ENCODE measurements at places on chromosomes 16 and 17. TPM values are rescaled to one million over a fixed set of nuclear protein-coding genes. Genes with fewer than 3 reads are reported as not detected.

GRCh38 chr16:89709166-89709565 is 7.7 kb upstream of the SPATA2L start:
- no peak for DNase-seq
- no peaks in the 10 kb centered on the region for H3K36me3 ChIP-seq
- H3K4me3 ChIP-seq, result no peak overlapping the region
- no peaks in the 10 kb centered on the region for H3K27me3 ChIP-seq
- H3K27ac ChIP-seq, result no peak overlapping the region

RGS9 gene
- 1.6 TPM for total RNA-seq

DNA sequence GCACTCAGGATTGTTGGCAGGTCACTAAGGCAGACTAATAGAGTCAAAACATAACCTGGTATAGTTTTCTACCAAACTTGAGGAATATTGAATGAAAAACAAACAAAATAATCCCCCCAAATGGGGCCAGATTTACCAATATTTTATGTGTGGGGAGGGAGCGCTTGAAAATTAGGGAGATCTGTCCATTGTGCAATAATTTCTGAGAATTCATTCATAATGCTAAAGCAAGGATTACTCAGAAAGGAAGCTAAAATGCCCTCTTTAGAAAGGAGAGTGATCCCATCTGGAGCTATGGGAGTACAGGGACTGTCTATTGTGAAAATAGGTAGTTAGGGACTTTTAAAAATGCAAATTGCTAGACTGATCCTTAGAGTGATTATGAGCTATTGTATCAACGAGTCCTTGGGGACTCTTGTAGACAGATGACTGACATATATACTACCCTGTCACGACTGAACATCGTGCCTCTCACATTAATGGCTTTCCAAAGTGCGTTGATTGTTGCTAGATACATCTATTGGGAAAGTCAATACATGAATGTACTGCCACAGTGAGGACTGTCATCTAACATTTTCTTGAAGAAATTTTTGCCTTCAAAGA is 193.6 kb downstream of the AATF start:
- no peak overlapping the region for H3K27ac ChIP-seq
- no peak for DNase-seq
- no peaks in the 10 kb centered on the region for H3K36me3 ChIP-seq
- H3K4me1 ChIP-seq, result no peaks in the 10 kb centered on the region
- no peaks in the 10 kb centered on the region for H3K27me3 ChIP-seq
- H3K4me3 ChIP-seq, result no peak overlapping the region

DNA sequence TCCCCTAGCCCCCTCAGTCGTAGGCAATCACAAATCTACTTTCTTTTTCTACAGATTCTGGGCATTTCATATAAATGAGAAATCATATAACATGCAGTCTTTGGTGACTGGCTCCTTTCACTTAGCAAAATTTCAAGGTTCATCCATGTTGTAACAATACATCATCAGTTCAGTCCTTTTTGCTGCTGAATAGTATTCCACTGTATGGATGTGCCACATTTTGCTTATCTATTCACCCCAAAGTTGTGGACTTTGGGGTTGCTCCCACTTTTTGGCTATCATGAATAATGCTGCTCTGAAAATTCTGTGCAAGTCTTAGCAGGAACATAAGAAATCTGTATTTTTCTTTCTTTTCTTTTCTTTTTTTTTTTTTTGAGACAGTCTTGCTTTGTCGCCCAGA is 39.0 kb downstream of the MRM1 start:
- H3K36me3 ChIP-seq, result no peaks in the 10 kb centered on the region
- H3K4me1 ChIP-seq, result no peaks in the 10 kb centered on the region
- H3K4me3 ChIP-seq, result no peak overlapping the region
- H3K27ac ChIP-seq, result no peak overlapping the region
- peaks cover 7% of the 10 kb centered on the region for H3K27me3 ChIP-seq

TLE7 gene
- total RNA-seq, result not detected

DNA sequence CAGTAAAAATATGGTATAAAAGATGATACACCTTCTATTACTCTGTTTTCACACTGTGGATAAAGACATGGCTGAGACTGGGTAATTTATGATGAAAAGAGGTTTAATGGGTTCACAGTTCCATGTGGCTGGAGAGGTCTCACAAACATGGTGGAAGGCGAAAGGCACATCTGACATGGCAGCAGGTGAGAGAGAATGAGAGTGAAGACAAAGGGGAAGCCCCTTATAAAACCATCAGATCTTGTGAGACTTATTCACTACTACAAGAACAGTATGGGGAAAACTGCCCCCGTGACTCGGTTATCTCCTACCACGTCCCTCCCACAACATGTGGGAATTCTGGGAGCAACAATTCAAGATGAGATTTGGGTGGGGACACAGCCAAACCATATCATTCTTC is 45.6 kb downstream of the TBC1D26 start:
- no peaks in the 10 kb centered on the region for H3K36me3 ChIP-seq
- no peaks in the 10 kb centered on the region for H3K4me1 ChIP-seq
- H3K4me3 ChIP-seq, result no peak overlapping the region
- H3K27ac ChIP-seq, result no peak overlapping the region
- H3K27me3 ChIP-seq, result no peaks in the 10 kb centered on the region
- no peak for DNase-seq

DNA sequence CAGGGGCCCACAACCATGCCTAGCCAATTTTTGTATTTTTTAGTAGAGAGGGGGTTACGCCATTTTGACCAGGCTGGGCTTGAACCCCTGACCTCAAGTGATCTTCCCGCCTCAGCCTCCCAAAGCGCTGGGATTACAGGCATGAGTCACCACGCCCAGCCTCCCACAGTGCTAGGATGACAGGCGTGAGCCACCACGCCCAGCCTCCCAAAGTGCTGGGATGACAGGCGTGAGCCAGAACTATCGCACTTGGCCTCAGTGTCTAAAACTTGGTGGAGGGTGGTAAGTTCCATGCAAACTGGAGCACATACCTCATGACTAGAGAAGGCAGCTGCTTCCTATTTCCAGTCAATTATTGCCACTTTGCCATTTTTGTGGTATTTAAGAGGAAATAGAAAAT is 7.1 kb downstream of the HSD17B2 start:
- no peaks in the 10 kb centered on the region for H3K36me3 ChIP-seq
- no peak overlapping the region for H3K4me3 ChIP-seq
- no peak overlapping the region for H3K27ac ChIP-seq
- no peaks in the 10 kb centered on the region for H3K4me1 ChIP-seq
- peaks cover 3% of the 10 kb centered on the region for H3K27me3 ChIP-seq

GRCh38 chr16:80280557-80280956 is 260.2 kb upstream of the DYNLRB2 start:
- H3K36me3 ChIP-seq, result no peaks in the 10 kb centered on the region
- no peaks in the 10 kb centered on the region for H3K27me3 ChIP-seq
- DNase-seq, result no peak
- H3K4me3 ChIP-seq, result no peak overlapping the region
- H3K27ac ChIP-seq, result no peak overlapping the region

DNA sequence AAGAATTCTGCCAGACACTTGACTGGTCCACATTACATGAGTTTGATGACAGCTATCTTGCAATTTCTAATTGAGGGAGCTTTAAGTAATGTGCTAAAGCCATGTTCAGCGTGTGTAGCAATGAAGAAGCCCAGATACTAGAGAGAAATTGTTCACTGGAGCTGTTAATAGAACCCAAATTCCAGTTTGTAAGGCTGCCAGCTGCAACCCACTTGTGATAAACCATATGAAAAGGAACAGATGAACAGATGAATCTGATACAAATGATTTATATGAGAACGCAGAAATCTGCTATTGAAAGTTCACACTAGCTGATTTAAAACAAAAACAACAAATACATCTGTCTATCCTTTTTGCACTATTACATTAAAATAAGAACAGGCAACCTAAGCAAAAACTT is 6.2 kb downstream of the NACA2 start:
- H3K36me3 ChIP-seq, result no peaks in the 10 kb centered on the region
- no peak overlapping the region for H3K27ac ChIP-seq
- DNase-seq, result no peak
- no peaks in the 10 kb centered on the region for H3K4me1 ChIP-seq
- no peaks in the 10 kb centered on the region for H3K27me3 ChIP-seq

GRCh38 chr17:394718-395095 is 42.1 kb upstream of the RPH3AL start:
- H3K36me3 ChIP-seq, result no peaks in the 10 kb centered on the region
- H3K27ac ChIP-seq, result peak overlapping the region; percentile 7
- H3K4me1 ChIP-seq, result no peaks in the 10 kb centered on the region
- DNase-seq, result no peak

DNA sequence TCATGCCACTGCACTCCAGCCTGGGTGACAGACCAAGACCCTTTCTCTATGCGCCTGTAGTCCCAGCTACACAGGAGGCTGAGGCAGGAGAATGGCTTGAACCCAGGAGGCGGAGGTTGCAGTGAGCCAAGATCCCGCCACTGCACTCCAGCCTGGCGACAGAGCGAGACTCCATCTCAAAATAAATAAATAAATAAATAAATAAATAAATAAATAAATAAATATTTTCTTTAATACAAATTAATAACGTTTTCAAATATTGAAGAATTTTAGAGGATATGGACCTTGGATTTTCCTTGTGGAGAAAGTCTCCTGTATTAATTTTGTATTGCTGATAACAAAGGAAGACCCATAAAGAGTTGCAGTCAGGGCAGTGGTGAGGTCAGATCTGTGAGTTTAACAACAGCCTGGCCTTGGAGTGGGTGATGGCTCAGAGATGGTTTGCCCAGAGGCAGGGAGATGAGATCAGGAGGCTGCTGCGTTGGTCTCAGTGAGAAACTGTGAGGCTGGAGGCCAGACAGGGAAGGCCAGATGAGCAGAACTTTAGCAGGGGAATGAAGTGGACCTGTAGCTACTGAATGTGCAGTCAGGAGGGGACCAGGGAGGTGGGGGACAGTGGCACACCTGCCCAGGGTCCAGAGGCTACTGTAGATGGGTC is 4.4 kb upstream of the ASGR1 start:
- DNase-seq, result no peak
- H3K36me3 ChIP-seq, result no peaks in the 10 kb centered on the region

DNA sequence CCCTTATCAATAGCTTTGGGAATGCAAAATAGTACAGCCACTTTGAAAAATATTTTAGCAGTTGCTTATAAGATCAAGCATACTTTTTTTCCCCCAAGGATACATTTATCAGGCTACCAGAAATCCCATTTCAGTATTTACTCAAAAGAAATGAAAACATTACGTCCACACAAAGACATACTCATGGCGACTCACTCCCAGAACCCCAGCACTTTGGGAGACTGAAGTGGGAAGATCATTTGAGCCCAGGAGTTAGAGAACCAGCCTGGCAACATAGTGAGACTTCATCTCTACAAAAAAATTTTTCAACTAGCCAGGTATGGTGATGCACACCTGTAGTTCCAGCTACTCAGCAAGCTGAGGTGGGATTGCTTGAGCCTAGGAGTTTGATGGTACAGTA is 5.9 kb downstream of the SKA2 start:
- no peak for DNase-seq
- no peaks in the 10 kb centered on the region for H3K27me3 ChIP-seq
- H3K27ac ChIP-seq, result no peak overlapping the region
- H3K36me3 ChIP-seq, result no peaks in the 10 kb centered on the region

CHD9 gene
- total RNA-seq, result 160 TPM

AOC3 gene
- total RNA-seq, result 247 TPM

GRCh38 chr17:80101946-80102663 is 724 bp downstream of the GAA start:
- no peaks in the 10 kb centered on the region for H3K36me3 ChIP-seq
- H3K27ac ChIP-seq, result peak overlapping the region; percentile 83
- peak overlapping the region; percentile 84 for H3K4me3 ChIP-seq
- H3K4me1 ChIP-seq, result peaks cover 10% of the 10 kb centered on the region
- no peak for DNase-seq
- no peaks in the 10 kb centered on the region for H3K27me3 ChIP-seq

GRCh38 chr16:81547194-81547938 is 102.8 kb downstream of the CMIP start:
- H3K4me3 ChIP-seq, result no peak overlapping the region
- DNase-seq, result no peak
- H3K36me3 ChIP-seq, result no peaks in the 10 kb centered on the region
- peaks cover 6% of the 10 kb centered on the region for H3K4me1 ChIP-seq

CACNG5 gene
- not detected for total RNA-seq

KIF2B gene
- total RNA-seq, result not detected

- H3K4me3 ChIP-seq, result no peak overlapping the region
- H3K27ac ChIP-seq, result peak overlapping the region; percentile 94
- DNase-seq, result no peak
- H3K27me3 ChIP-seq, result no peaks in the 10 kb centered on the region
Observed at GRCh38 chr17:41664587-41665565, 23.8 kb upstream of the EIF1 start.

DNA sequence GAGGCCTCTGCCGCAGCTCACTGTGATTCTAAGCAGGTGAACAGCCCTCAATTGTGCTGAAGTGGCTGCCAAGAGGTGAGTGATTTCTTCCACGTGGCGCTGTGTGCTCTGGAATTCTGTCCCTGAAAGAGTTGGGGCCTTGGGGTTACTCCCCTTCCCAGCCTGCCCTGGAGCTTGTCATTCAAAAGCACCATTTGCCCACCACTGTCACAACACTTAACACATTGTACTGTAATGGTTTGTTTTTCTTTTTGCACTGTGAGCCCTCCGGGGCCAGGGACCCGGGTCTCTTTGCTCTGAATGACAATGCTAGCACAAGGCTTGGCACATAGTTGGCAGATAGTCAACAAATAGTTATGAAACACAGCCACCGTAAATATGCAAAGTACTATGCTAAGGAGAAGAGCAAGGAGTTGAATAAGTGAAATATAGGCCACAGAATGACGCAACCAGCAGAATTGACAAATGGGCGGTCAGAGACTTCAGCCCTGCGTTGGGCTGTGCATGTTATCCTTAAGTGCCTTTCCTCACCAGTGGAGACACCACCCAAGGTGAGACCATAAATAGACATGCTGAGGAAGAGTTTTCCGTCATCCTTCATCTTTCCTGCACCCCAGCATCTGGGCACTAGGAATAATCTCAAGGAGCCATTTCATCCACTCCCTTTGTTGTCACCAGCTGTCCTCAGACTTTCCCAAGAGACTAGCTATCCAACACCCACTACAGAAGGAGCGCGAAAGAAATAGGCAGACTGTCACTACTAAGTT is 112.0 kb upstream of the DNAH9 start:
- DNase-seq, result no peak
- H3K27me3 ChIP-seq, result no peaks in the 10 kb centered on the region
- H3K27ac ChIP-seq, result no peak overlapping the region
- no peaks in the 10 kb centered on the region for H3K4me1 ChIP-seq

DNA sequence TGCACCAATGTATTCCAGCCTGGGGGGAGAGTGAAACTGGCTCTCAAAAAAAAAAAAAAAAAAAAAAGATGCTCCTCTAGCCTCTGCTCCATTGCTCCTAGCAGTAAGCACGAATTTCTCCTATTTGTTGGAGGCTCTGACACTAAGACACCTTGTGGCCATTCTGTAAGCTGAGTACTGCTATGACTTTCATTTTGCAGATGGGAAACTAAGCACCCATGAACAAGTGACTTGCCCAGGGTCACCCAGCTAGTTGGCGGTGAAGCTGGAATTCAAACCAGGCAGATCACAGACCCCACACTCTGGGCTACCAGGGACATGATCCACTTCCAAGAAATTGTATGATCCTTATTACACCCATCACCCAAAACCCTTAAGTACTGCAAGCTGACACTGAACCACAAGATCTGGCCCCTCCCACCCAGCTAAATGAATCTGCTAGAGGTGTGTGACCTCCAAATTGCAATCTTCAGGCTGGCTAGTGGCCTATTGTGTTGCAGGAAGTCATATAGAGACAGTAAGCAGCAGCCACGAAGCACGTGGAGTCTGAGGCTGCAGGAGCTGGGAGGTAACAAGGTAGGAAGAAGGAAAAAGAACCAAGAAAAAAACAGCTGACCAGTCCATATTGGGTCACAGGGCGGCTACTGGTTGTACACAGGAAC is 209.4 kb downstream of the XYLT1 start:
- H3K4me1 ChIP-seq, result no peaks in the 10 kb centered on the region
- H3K27ac ChIP-seq, result no peak overlapping the region
- H3K36me3 ChIP-seq, result no peaks in the 10 kb centered on the region
- no peak for DNase-seq
- H3K4me3 ChIP-seq, result no peak overlapping the region

CARD14 gene
- total RNA-seq, result 0.32 TPM

All from breast epithelium (tissue), 4 donors.